ENCODE measurements at places on chromosomes 11 and 22.

DNA sequence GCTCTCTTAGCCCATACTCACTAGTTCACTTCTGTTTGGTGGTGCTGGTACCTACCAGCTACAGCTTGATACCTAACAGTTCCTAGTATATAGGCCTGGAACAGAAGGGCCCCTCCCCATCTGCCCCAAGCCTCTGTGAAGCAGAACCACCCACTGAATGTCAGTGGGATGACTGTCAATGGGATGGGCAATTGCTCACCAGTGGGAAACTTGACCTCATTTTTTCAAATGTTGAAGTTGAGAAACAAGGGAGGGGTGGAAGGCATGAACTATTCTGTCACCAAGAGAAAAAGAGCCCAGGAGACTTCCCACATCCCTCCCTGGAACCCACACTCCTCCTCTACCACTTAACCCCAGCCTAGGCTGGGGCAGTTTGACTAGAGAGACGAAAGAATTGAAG lies at the start of gene NLRP10:
TSS of gene NLRP10 (minus strand) at position 62 of the 400 bp plus-strand sequence. CDS start 1,952 bp downstream, outside the sequence.
- DNase-seq: no peak

- DNase-seq: no peak
Observed at GRCh38 chr11:6542727-6543126, 45.6 kb downstream of the DNHD1 start.

GRCh38 chr11:48055292-48056132 lies 75.2 kb downstream of the PTPRJ start:
- DNase-seq: peak; percentile 81

DNA sequence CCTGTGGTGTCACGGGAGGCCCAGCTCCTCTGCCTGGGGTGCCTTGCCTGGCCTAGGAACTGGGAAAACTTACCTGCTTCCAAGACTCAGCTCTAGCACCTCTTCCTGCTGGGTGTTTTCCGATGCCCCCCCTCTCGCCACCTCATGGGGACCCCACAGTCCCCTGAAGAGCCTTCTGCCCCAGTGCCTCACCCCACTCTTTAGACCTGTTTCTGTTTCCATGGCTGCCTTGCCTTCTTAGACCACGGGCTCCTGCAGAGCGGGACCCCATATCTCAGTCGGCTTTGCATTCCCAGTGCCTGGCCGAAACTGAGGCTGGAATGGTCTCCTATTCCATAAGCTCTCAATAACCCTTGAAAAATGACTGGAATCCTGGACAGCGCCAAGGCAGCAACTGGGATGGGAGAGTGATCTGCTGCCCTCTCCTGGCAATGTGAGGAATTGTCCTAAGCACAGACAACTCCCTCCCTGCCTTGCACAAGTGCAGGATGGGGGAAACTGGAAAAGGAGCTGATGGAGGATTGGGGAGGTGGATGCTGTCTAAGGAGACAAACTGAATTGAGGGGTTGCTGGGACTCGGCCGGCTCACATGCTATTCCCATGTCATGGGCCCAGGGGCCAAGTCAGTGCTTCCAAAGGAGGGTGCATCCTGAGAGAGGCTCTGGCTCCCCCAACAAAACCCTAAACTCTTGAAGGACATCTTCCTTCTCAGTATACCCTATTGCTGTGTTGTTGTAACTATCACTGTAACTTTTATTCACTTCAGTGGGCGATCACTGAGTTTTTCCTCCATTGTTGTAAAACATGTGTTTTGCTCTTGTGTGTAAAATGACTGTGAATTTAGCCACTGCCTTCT lies 26.6 kb upstream of the IL17RA start:
- DNase-seq: peak; percentile 10

DNA sequence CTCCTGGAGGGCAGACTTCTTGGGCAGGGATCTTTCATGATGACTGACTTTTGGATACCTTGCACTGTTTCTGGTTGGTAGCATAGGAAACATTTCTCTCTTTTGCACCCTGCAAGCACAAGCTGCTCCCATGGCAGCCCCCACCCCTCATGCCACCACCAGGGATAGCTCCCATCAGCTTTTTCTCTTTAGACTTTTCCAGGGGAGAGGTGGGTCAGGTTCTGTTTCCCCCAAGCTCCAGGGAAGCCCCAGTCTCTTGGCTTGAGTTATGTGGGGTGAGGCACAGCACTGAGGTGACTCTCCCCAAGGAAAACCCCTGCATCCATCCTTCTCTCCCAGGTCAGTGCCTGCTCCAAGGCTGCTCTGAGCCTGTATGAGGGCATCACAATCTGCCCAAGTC lies 22.5 kb downstream of the LRRC32 start:
- no peak for DNase-seq

- peak; percentile 44 for DNase-seq
Observed at GRCh38 chr11:9015677-9016076, 11.9 kb upstream of the NRIP3 start.

DNA sequence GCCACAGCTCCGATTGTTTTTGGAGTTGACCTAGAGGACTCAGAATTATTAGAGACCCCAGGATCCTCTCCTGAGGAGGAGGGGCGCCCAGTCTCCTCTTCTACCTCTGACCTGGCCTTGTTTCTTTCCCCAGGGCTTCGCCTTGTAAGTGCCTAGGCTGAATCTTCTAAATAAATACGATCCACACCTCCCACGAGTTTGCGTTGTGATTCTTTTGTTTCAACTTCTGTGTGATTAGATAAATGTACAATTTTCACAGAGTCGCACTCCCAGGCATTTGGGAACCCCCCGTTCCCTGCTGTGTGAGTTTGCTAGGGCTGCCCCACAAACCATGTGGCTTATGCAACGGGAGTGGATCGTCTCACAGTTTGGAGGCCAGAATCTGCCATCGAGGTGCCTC lies 1.2 kb downstream of the KRTAP5-8 start:
- no peak for DNase-seq

DNA sequence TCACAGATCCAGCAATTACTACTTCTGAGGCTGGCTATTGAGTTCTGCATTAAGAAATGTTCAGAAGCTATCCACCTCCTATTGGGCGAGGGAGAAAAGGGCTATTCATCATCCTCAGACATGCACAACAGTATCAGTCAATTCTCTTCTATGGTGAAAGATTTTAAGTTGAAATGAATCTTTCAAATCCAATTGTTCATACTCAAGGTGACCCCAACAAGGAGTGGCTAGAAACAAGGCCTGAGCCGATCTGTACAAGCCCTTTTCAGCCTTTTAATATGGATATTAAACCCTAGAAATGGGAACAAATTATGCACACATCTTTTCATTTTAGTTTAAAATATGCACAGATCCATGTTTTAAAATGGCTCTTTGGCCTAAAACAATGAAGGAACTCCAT lies 303.5 kb upstream of the PITPNB start:
- no peak for DNase-seq

DNA sequence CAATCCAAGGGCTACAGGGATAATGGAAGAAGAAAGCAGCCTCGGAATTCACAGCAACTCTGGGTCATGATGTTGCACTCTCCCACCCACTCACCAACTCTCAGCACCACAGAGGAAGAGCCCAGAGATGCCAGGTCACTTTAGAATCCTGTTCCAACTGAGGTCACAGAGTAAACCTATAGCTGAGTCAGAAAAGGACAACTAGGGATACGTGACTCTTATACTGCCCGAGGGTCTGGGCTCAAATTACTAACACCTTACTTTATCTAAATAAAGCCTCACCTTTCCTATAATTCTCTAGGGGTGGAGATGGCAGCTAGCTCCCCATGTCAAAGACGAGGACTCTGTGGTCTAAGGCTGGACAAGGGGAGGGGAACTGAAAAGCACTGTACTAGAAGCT lies 24.6 kb downstream of the IL18BP start:
- DNase-seq: no peak

DNA sequence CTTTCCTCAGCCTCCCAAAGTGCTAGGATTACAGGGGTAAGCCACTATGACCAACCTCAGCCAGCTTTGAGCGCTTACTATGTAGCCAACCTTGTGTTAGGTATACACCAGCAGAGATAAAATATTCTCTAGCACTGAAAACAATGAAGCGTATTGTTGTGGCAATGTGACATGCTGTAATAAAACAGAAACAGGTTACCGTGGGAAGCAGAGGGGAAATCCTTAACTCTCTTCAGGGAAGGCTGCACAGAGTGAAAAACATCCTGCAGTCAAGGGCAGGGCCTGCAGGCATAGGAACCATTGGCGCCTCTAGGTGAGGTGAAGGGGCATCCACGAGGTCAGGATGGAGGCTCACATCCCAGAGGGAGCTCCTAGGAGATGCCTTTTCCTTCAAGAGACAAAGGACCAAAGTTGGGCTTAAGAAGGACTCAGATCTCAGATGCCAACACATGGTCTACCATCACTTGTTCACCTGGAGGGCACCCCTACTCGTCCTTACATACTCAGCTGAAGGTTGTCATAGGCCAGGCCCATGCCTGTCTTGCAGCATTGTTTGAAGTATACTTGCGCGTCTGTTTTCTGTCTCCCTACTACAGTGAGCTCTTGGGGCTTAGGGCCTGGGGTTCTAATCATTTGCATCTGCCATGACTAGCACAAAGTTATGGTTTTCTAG lies 8.0 kb downstream of the POLD4 start:
- DNase-seq: no peak

- DNase-seq: no peak
Observed at GRCh38 chr11:37370817-37371216, 772.8 kb upstream of the RAG2 start.

DNA sequence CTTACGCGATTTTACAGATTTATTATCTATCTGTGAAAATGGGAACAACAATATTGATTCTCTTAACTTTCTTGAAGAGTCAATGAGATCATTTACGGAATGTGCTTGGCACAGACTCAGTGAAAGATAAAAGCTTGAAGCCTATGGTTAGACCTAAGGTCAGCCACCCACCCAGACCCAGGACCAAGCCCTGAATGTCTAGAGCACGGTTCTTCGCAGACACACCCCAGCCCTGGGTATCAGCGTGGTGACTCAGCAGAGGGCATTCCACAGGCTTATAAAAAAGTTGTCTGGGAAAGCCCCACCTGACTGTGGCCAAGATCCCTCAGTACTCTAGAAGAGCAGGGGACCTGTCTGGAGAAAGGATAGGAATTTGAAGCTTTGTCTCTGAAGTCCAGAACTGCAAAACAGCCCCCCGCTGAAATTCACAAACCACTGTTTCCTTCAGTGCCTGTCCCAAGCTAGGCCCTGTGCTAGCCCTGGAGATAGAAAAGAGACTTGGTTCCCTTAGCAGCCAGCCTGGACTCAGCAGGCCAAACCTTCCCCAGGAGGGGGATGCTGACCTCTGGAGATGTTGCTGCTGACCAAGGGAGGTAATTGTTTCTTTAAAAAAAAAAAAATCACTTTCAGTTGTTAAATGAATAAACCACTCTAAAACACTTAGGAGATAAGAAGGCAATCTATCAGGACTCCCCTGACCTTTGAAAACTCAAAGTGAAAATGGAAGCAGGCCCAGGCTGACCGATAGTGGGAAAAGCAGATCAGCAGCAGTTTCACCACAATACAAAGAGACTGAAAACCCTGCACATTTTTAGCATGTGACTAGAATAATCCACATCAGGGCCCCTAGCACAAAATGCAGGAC lies 114.0 kb downstream of the ABTB2 start:
- peak; percentile 36 for DNase-seq

DNA sequence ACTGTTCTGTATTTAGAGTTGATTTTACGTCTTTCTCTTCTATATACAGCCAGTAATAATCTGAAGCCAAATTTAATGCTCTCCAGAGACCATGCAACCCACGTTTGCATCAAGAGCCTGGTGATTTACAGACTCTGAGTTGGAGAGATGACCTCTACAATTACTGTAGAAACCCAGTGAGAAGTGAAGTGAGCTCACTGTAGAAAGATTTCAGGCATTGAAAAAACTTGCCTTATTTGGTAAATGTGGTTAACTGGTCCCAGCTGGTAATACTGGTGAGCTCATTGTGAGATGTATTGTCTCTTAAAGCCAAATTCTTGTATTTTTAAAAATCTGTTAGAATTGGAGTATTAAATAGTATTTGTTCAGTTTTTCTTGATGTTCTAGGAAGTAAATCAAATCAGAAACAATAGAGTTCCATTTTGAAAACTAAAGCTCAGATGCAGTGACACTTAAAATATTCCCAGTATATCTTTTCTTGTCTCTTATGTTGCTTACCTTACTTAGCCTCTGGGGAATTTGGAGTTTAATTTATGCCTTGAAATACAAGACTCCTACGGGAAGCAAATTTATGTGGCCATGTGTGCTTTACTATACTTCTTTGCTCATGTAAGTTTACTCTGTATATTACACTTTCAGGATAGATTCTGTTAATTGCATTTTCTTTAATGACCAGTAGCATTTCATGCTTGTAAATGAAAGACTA lies 189.9 kb downstream of the ARHGAP42 start:
- no peak for DNase-seq

DNA sequence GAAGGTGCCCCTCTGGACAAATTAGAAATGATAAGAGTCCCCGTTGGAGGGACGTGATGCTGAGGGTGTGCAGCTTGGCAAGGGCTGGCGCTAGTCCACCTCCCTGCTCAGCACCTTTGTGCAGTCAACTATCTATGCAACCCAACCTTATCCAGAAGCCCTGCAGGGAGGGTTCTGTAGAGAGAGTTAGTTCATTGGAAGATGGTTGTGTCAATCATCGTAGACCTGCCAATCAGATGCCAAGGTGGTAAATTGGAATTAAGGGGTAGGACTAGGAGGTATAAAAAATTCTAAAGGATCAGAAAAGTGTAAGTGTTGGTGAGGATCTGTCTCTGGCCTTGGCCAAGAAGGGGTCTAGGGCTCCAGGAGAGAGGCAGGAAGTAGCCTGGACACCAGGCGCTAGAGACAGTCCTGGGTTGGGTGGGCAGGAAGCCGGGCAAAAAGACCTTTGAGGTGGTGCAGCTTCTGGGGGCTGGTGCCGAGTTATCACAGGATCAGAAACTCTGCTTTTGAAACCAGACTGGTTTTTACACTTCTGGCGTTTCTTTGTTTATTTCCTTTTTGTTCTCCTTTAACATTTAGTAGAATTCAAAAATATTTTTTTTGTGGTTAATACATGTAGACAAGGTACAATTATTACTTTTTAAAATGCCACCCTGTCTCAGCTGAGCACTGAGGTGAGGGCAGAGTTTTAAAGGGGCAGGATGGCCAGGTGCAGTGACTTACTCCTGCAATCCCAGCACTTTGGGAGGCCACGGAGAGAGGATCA lies 1.6 kb downstream of the C1QTNF6 start:
- peak; percentile 31 for DNase-seq

DNA sequence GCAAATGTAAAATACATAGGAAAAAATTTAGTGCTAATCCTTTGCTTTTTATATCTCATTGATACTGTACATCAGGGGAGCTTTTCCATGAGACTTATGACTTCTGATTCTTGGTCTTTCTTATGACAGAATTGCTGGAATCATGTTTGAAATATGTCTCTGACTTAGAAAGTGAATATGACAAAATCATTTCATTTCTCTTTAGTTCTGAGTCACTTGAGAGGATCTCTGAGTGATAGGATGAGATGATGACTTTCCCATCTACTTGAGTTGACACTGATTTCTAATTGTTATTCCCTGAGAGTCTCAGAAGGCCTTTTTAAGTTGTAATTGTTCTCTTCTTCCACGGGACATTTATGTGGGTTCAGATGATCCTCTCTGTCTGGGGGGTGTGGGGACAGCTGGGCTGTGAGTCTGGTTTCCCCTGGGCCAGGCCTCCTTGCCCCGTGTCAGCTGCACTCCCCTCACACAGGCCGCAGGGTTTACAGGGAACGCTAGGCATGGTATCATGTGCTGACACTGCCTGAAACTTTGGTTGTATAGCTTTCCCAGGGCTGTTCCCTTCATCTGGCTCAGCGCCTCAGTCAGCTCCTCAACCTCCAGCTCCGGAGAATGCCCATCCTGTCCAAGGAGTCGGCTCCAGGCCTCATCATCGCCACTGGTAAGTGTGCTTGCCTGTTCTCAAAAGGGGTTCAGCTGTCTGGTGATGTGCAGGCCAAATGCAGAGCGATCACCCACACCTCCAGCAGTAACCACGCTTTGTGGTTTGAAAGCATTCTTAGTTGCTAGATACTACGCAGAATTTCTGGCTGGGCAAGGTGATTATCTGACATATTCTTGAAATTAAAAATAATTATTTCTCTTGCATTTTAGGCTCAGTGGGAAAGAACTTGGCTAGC lies 69.5 kb upstream of the SORL1-AS1 start:
- no peak for DNase-seq
